NCI-H2171 treated with DMSO at 0.1 percent for 48 hours (cell line): ENCODE measurements at places on chromosomes 7 and 10.

GRCh38 chr7:41164440-41164839, 538.5 kb downstream of the INHBA start:
- no peak for DNase-seq

DNA sequence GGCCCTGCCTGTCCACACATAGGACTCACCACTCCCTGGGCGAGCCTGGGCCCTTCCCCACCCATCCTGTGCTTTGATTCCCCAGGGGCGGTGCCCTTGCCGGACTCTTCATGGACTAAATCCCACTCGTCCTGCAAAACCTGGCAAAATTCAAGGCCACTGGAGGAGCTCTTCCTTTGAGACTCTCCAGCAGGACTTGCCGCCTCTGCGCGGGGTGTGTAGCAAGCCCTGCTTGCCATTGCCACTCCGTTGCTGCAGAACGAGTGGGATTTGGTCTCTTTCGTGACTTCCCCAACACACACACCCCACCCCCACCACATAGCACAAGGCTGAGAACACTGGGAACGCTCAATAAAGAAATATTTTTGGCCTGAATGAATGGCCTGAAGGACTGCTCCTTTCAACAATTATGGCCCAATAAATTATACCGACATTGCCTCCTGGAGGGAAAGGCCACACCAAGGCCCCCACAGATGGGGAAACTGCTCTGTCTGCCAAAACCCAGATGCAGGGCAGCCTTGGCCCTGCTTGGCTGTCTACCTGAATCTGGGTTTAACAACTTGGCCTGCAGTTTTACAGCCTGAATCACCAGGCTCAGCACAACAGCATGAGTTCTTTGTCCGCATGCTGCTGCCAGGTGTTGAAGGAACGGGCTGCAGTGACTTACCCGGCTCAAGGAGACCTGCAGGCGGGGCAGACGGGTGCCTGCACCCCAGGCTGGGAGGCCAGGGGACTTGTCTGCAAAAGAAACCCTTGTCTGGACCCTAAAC, 72.8 kb upstream of the KAT6B start:
- DNase-seq, result no peak

DNA sequence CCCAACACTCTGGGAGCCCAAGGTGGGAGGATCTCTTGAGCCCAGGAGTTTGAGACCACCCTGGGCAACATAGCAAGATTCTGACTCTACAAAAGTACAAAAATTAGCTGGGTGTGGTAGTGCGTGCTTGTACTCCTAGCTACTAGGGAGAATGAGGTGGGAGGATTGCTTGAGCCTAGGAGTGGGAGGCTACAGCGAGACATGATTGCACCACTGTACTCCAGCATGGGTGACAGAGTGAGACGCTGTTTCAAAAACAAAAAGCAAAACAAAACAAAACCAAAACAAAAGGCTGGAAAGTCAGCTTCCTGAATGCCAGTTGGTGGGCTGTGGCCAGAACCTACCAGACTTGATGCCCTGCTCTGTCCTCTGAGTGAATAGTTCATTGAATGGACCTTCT, 242.8 kb downstream of the PHTF2 start:
- no peak for DNase-seq

DNA sequence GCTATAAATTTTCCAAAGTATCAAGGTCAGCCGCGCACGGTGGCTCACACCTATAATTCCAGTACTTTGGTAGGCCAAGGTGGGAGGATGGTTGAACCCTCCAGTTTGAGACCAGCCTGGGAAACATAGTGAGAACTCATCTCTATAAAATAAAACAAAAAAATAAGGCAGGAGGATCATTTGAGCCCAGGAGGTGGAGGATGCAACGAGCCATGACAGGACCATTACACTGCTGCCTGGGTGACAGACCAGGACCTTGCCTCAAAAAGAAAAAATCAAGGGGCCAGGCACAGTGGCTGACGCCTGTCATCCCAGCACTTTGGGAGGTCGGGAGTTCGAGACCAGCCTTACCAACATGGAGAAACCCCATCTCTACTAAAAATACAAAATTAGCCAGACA, 60.3 kb downstream of the ABI1 start:
- no peak for DNase-seq

DNA sequence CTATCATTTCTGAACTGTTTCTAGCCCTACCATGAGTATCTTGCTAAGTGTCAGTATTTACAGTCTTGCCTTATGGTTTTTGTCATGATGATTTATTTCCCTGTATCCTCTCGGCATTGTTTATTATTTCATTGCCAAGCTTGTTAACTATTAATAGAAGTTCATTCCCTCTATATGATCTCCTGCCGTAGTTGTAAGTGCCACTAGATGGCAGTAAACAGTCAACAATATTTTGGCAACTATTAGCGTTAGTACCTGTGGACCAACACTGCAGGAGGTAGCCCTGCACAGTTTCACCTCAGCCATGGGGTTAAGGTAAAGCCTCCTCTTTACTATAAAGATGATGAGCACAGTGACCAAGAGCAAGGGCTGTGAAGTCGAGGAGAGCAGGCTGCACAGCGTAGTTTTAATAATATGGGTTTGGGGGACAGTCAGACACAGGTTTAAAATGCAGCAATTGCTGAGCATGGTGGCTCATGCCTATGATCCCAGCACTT, 26.1 kb upstream of the CCNJ start:
- DNase-seq, result peak; percentile 35

DNA sequence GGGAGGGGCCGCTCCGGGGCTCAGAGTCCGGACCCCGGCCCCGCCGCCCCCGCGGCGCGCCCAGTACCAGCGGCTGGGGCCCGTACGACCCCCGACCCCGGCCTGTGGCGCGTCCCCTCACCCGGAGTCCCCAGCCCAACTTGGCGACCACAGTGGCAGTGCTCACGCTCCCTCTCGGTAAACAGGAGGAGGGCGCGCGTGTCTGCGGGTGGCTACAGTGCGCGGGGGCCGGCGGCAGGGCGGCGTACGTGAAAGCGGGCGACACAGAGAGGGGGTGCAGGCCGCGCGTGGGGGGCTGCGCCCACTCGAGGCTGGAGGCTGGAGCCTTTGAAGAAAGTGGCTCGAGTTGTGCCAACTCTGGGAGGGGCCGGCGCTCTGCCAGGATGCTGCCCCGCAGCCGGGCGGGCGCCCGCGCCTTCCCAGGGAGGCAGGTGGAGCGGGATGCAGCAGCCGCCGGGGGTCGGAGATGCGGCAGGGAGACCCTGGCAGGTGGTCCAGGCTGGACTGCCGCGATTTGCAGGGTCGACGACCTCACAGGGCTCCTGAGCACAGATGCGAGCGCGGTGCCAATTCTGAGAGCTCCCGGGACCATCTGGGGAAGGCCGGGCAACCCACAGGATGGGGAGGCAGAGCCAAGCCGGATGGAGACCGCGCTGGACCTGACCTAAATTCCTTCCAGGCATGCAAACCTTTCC, 655 bp downstream of the PTPRE start:
- DNase-seq, result no peak

DNA sequence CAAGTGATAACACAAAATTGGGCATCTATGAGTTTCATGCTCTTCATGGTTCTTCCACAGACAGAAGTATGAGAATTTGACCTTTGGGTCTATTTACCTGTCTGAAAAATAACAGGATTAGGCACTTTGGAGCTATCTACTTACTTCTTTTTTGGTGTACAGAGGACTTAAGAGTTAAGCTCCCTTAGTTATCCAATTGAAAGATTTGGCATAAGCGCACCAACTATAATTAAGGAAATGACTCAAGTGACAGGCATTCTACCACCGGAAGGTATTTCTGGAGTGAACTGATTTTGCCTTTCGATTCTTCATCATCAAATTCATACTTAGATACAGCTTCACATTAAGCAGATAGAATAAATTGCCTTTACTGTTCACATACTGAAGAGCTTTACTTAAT, 43.9 kb downstream of the IFIT5 start:
- no peak for DNase-seq

DNA sequence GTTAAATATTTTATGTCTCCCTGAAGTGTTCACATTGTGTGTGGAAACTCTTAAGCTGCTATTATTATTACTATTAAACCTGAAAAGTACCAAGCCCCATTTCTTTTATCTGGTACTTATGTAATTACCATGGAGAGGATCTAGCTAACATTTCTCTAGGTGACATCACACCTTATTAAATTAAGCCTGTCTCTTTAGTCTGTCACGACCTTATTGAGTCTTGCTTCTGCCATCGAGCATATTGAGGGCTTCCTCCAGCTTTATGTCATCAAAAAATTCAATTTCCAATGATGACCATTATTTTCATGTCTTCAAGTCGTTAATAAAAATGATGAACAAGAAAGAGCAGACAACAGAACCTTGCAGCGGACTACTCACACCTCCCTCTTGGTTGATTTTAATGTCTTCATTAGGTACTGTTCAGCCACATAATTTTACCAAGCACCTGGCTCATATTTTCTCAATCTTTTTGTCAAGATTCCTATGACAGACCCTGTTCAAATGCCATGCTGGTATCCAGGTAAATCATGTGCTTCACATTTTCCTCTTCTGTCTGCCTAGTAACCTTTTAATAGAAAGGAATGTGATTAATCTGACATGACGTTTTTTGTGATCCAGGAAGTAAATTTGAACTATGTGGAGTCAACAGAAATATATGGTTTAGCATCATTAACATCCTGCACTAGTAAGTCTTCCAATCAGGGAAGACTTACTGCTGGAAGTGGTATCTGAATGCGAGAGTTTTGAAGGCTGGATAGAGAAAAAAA, 556.7 kb downstream of the SORCS3 start:
- DNase-seq, result no peak

DNA sequence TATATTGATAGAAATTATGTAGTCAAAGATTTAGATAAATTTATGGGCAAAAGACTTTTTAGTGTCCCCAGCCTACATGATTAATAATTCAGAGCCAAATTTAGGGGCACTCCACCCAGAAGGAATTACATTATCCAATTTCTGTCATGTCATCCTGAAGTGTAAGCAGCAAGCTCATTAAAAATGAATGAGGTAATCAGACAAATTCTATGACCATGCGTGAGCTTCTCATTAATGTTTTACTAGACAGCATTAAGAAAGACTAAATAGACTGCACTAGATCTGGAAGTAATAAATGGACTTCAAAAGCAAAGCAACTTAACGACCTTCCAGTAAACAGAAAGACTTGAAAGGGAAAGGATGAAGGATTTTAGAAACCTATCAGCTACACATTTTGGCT, 22.7 kb upstream of the TRUB1 start:
- DNase-seq, result no peak

DNA sequence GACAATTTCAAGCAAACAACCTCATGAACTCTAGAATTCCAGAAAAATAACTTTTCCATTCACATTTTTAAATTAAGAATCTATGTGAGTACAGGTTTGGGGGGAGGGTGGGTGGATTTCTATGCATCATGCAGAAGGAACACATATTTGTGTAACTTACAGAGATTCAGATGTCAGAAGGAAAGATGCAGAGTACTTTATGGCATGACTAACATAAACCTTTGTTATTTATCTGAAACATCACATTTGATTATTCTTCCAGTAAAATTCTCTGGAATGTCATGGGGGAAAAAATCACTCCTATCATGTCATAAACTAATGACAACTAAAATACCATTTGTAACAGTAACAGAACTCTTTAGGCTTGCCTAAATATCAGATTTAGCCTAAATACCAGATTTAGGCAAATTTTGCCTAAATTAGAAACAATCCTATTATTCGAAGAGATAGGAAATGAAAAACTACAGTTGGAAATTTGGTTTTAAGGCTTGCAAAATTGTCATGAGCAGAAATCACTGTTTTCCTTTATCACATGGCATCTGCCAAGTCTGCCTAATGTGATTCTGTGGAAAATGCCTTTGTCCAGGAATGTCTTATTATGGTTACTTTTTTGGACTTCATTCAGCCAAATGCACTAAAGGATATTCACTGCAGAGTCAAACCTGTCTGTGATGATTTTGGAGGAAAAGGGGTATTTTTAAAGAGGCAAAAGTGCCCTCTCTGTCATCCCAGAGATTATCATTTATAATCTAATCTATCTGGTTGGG, 527.7 kb upstream of the CELF2 start:
- DNase-seq, result no peak

DNA sequence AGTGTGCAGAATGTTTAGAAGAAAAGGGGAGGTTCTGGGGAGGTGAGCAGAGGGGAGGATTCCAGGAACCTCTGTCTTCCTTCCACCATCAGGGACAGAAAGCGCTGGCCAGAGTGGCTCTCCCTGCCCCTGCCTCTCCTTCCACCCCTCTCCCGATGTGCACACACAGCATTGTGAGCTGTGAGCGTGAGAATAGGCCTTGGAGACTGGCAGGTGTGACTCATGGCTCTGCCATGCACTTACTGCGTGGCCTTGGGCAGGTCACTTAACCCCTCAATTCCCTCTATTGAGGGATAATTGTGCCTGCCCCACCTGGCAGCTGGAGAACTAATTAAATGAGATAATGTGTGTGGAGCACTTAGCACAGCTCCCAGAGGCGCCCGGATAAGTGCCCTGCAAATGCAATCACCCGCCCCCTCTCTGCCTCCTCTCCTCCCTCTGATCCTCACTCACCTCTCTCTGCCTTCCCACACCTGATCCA, 115.4 kb downstream of the ZMIZ1 start:
- DNase-seq, result no peak

- peak; percentile 3 for DNase-seq
Measured at GRCh38 chr10:72736176-72736827, 44.4 kb downstream of the MCU start.

GRCh38 chr7:144063710-144064109, 5.9 kb upstream of the OR2A25 start:
- DNase-seq, result no peak

GRCh38 chr10:48482207-48482606, 122.7 kb downstream of the ARHGAP22 start:
- DNase-seq, result no peak

DNA sequence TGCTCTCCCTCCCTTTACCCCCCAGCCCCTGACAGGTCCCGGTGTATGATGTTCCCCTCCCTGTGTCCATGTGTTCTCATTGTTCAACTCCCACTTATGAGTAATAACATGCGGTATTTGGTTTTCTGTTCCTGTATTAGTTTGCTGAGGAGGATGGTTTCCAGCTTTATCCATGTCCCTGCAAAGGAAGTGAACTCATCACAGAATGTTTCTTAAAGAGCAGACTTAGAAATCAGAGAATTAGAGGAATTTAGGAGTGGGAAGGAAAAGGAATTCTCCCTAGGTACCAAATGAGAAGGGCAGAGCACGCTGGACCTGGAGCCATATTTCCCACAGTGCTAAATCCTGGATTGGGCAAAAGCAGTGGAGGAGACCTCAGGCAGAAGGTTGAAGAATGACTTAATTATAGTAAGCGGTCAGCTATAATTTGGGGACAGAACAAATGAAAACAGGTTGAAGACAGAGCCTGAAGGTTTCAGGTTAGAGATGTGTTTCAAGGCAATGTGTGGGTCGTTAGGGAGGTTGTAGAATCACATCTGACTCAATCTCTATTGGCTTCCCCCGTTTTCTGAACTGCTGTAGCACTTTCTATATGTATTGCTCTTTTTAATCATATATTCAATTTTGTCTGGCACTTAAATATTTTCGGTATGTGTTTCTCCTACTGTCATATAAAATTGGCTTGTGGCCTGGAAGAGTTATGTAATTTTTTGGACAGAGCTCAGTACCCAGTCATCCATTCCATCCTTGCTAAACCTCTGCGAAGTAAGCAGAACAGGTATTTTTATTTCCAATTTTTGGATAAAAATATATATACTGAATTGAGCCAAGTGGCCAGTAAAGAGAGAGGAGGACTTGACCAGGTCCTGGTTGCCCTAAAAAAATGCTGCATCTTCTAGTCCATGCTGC, 210.5 kb upstream of the KLF6 start:
- no peak for DNase-seq
